ENCODE measurements at places on chromosomes 7 and 10.
A peak's percentile ranks its signal among the peaks of the same experiment; 100 is the strongest.

DNA sequence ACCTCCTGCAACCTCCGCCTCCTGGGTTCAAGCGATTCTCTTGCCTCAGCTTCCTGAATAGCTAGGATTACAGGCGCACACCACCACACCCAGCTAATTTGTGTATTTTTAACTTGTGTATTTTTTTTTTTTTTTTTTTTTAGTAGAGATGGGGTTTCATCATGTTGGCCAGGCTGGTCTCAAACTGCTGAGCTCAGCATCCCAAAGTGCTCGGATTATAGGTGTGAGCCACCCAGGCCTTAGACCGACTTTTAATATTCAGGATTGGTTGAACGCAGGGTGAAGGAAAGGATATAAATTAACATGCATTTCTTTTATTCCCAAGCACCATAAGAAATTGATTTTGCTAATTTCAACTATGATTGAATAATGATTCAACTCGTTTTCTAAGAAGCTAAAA, 798.6 kb downstream of the GATA3 start:
- DNase-seq: no peak

GRCh38 chr7:132134814-132135445, 441.3 kb downstream of the PLXNA4 start:
- DNase-seq: no peak

DNA sequence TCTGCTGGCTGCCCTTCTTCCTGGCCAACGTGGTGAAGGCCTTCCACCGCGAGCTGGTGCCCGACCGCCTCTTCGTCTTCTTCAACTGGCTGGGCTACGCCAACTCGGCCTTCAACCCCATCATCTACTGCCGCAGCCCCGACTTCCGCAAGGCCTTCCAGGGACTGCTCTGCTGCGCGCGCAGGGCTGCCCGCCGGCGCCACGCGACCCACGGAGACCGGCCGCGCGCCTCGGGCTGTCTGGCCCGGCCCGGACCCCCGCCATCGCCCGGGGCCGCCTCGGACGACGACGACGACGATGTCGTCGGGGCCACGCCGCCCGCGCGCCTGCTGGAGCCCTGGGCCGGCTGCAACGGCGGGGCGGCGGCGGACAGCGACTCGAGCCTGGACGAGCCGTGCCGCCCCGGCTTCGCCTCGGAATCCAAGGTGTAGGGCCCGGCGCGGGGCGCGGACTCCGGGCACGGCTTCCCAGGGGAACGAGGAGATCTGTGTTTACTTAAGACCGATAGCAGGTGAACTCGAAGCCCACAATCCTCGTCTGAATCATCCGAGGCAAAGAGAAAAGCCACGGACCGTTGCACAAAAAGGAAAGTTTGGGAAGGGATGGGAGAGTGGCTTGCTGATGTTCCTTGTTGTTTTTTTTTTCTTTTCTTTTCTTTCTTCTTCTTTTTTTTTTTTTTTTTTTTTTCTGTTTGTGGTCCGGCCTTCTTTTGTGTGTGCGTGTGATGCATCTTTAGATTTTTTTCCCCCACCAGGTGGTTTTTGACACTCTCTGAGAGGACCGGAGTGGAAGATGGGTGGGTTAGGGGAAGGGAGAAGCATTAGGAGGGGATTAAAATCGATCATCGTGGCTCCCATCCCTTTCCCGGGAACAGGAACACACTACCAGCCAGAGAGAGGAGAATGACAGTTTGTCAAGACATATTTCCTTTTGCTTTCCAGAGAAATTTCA, 1.7 kb downstream of the ADRB1 start:
- DNase-seq: peak; percentile 21

DNA sequence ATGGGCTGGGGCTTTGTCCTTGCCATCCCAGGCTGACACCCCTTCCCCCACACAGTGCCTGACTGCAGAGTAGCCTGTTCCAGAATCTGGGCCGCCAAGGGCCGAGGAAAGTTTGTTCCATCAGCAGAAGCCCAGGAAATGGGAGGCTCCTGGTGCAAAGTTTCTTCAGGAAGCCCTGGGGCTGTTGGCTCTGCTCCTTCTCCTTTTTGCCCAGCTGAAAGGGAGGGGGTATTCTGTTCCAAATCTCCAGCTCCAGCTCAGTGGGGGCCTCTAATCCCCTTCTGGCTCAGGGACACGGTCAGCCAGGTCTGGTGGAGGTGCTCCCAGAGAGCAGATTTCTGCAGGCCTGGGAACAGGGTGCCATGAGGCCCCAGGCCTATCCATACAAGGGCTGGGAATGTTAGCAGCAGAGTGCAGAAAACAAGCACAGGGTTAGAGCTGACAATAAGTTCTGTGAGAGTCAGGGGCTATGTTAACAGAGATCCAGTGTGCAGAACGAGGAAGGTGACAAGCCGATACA, 399.5 kb downstream of the RPS24 start:
- DNase-seq: peak; percentile 34

- no peak for DNase-seq
Observed at GRCh38 chr7:157834501-157835163, 497.8 kb downstream of the DNAJB6 start.

- DNase-seq: no peak
Observed at GRCh38 chr7:151008143-151008510, 16.2 kb downstream of the ATG9B start.

GRCh38 chr7:49327155-49327554, 402.8 kb downstream of the CDC14C start:
- no peak for DNase-seq

DNA sequence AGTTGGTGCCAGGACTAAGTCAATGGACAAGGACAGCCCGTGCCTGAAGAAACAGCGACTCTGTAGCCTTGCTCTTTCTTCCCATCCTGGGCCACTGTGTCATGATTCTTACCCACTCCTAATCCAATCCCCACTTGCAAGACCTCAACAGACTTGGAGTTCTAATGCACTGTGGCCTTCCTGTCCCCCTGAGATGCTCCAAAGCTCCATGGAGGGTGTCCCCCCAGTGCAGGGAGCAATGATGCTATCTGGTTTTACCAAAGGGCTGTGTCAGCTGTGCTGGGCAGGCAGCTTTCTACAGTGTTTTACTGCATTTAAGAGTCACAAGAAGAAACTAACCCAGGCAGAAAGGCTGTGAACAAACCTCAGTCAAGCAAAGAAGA, 108.1 kb downstream of the PRKAG2 start:
- DNase-seq: no peak
